ENCODE measurements at places on chromosomes 12 and 14. TPM values are rescaled to one million over a fixed set of nuclear protein-coding genes. Genes with fewer than 3 reads are reported as not detected.
A peak's percentile ranks its signal among the peaks of the same experiment; 100 is the strongest.

Gene ARHGAP9
- 16.2 TPM for total RNA-seq

Gene TAS2R8
- total RNA-seq = not detected

Gene CACNB3
- total RNA-seq = 30.8 TPM

DNA sequence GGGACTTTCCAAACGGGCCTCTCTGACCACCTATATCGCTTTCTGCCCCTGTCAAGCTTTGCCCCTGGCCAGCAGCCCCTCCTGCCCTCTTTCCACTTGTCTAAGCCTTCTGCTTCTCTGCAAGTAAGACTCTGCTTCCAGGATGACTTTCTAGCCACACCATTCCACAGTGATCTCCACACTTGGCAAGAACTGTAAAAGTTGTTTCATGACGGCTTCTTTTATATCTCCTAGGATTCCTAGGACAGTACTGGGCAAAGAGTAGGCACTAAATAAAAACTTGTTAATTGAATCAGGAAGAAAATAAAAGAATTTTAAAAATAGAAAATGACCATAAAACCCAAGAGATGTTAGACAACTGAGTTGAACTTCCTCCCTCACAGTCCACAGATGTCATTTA lies 1.8 kb upstream of the PTPN21 start:
- no peak for DNase-seq
- H3K36me3 ChIP-seq = no peaks in the 10 kb centered on the region
- H3K4me3 ChIP-seq = no peak overlapping the region

- no peaks in the 10 kb centered on the region for H3K4me1 ChIP-seq
- DNase-seq = no peak
- H3K27ac ChIP-seq = no peak overlapping the region
- no peaks in the 10 kb centered on the region for H3K36me3 ChIP-seq
- no peaks in the 10 kb centered on the region for H3K27me3 ChIP-seq
These were observed 25.0 kb downstream of the HECTD4 start for GRCh38 chr12:112357214-112357613.

GRCh38 chr14:91681893-91682563 lies 49.9 kb downstream of the CATSPERB start:
- no peak for DNase-seq
- H3K4me1 ChIP-seq = no peaks in the 10 kb centered on the region
- no peak overlapping the region for H3K27ac ChIP-seq
- no peaks in the 10 kb centered on the region for H3K36me3 ChIP-seq
- H3K4me3 ChIP-seq = no peak overlapping the region
- no peaks in the 10 kb centered on the region for H3K27me3 ChIP-seq

DNA sequence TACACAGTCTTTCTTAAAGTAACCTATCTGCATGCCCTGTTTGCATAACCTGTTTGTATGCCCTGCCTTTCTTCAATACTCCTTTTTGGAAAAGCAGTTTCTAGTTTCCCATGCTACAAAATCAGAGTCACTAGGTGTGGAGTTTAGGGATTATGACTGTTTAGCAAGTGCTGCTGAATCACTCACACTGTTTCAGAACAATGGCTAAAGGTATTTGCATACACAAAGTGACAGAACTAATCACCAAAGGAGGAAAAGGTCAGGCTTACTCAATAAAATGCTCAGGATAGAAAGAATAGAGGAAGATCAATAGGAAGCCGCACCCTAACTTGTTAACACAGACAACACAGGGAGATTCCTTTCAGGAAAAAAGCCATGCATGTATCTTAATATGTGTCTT lies 19.4 kb downstream of the EGLN3 start:
- DNase-seq = no peak
- H3K27me3 ChIP-seq = no peaks in the 10 kb centered on the region
- no peaks in the 10 kb centered on the region for H3K4me1 ChIP-seq
- no peaks in the 10 kb centered on the region for H3K36me3 ChIP-seq

DNA sequence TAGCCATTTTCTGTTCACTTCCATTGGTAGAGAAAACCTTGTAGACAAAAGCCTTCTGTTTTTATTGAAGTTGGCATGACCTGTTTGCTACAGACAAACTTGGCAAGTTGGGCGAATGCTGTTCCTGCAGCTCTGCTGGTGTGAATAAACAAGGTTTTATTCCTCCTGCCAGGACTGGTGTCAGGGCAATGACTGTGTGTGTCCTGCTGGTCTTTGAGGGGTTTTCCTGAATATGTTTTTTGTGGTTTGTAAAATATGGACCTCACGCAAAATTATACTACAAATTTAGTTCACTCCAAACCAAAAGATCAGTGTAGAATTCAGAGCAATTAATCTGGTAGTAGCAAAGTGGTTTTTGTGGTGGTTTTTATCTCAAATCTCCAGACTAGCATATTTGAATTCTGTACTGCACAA lies 140.8 kb downstream of the ERC1 start:
- H3K27me3 ChIP-seq = no peaks in the 10 kb centered on the region
- DNase-seq = no peak
- H3K4me3 ChIP-seq = no peak overlapping the region
- H3K36me3 ChIP-seq = no peaks in the 10 kb centered on the region
- H3K4me1 ChIP-seq = no peaks in the 10 kb centered on the region

- H3K27ac ChIP-seq = no peak overlapping the region
- H3K27me3 ChIP-seq = no peaks in the 10 kb centered on the region
- no peaks in the 10 kb centered on the region for H3K4me1 ChIP-seq
- H3K36me3 ChIP-seq = no peaks in the 10 kb centered on the region
These were observed 21.0 kb upstream of the SP1 start for GRCh38 chr12:53358836-53359419.

GRCh38 chr14:77507762-77508161 lies 9.1 kb upstream of the ISM2 start:
- no peaks in the 10 kb centered on the region for H3K4me1 ChIP-seq
- no peak overlapping the region for H3K4me3 ChIP-seq
- no peak overlapping the region for H3K27ac ChIP-seq
- H3K36me3 ChIP-seq = no peaks in the 10 kb centered on the region
- DNase-seq = no peak

DNA sequence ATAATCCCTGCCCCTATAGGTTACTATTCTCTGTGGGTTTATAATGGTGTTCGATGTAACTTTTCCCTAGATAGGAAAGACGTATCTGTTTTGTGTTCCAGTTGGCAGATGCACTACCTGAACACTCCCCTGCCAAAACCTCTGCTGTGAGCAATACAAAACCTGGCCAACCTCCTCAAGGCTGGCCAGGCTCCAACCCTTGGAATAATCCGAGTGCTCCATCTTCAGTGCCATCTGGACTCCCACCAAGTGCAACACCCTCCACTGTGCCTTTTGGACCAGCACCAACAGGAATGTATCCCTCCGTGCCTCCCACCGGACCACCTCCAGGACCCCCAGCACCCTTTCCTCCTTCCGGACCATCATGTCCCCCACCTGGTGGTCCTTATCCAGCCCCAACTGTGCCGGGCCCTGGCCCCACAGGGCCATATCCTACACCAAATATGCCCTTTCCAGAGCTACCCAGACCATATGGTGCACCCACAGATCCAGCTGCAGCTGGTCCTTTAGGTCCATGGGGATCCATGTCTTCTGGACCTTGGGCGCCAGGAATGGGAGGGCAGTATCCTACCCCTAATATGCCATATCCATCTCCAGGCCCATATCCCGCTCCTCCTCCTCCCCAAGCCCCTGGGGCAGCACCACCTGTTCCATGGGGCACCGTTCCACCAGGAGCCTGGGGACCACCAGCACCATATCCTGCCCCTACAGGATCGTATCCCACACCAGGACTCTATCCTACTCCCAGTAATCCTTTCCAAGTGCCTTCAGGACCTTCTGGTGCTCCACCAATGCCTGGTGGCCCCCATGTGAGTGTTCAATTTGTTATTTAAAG lies 11.3 kb downstream of the MAPK1IP1L start:
- no peak overlapping the region for H3K27ac ChIP-seq
- H3K4me3 ChIP-seq = no peak overlapping the region
- H3K36me3 ChIP-seq = no peaks in the 10 kb centered on the region

GRCh38 chr12:14883686-14884085 lies 2.0 kb downstream of the MGP start:
- no peaks in the 10 kb centered on the region for H3K27me3 ChIP-seq
- DNase-seq = no peak
- peak overlapping the region; percentile 82 for H3K4me3 ChIP-seq
- peak overlapping the region; percentile 71 for H3K27ac ChIP-seq

DNA sequence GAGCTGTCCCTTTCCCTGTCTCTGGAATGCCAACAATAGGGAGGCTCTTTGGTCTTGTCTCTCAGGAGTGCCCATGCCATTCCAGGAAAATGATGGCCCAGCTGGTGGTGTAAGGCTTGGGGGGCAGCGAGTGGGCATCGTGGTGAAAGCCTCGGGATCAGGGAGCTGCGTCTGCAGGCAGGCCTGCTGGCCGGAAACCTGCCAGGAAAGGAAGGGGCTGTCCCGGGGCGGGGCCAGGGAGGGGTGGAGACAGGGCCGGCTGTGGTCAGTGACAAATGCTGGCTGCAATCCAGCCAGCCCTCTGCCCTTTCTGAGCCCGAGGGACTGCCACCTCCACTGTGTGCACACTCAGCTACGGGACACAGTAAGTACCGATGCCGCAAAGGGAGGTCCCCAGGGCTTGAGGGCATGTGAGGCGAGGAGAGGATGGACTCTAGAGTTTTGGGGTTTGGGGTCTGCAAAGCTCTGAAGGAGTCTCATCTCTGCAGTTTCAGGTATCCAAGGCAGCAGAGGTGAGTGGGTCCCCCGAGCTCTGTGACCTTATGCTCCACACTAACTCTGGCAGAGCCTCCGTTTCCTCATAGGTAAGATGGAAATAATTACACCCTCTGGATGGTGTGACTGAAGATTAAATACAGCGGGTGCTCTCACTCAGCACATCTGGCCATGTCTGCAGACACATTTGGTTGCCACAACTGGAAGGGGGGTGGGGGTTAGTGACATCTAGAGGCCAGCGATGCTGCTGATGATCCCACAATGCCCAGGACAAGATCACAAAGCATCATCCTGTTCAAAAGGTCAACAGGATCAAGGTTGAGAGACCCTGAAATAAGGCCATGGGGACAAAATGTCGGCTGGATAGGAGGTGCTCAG lies at the start of gene SERPINA5:
SERPINA5 (plus strand) TSS at position 300 of the 873 bp plus-strand sequence. CDS start 5,937 bp downstream, outside the sequence.
- no peaks in the 10 kb centered on the region for H3K36me3 ChIP-seq
- peak; percentile 61 for DNase-seq
- H3K4me3 ChIP-seq = no peak within 1 kb of the TSS
- H3K27ac ChIP-seq = no peak within 1 kb of the TSS
- H3K4me1 ChIP-seq = no peaks in the 10 kb centered on the region

DNA sequence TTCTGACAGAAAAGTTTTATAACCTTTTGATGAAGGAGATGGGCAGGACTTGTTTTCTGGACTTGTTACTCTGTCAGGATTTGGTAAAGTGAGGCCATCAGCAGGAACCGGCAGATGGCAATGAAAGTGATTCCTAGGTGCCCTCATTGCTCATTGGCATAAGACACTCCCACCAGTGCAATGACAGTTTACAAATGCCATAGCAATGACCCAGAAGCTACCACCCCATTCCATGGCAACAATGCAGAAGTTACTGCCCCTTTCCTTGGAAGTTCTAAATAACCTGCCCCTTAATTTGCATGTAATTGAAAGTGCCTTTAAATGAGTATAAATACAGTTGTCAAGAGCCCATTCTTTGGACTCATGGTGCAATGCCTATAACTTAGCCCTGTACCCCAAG lies 222.6 kb downstream of the CEP128 start:
- H3K4me1 ChIP-seq = no peaks in the 10 kb centered on the region
- H3K4me3 ChIP-seq = no peak overlapping the region
- H3K27ac ChIP-seq = no peak overlapping the region
- no peaks in the 10 kb centered on the region for H3K36me3 ChIP-seq

DNA sequence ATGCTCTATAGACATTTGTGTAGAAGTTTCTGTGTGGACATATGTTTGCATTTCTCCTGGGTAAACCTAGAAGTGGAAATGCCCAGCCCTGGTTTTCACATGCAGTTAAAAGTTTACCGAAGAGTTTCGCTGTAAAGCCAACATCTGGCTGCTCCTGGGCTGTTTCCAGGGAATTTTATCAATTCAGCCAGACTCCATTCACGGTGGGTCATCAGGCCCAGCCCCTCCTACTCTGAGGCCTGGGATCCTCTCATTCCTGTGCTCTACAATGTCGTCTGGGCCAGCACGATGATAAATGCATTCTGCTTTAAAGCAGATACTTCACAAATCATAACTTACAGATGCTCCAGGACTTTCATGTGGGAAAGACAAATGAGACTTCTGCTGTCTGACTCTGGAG lies 7.1 kb downstream of the NUAK1 start:
- peaks cover 2% of the 10 kb centered on the region for H3K4me1 ChIP-seq
- H3K36me3 ChIP-seq = no peaks in the 10 kb centered on the region
- no peak overlapping the region for H3K27ac ChIP-seq
- no peak overlapping the region for H3K4me3 ChIP-seq
- no peaks in the 10 kb centered on the region for H3K27me3 ChIP-seq

DNA sequence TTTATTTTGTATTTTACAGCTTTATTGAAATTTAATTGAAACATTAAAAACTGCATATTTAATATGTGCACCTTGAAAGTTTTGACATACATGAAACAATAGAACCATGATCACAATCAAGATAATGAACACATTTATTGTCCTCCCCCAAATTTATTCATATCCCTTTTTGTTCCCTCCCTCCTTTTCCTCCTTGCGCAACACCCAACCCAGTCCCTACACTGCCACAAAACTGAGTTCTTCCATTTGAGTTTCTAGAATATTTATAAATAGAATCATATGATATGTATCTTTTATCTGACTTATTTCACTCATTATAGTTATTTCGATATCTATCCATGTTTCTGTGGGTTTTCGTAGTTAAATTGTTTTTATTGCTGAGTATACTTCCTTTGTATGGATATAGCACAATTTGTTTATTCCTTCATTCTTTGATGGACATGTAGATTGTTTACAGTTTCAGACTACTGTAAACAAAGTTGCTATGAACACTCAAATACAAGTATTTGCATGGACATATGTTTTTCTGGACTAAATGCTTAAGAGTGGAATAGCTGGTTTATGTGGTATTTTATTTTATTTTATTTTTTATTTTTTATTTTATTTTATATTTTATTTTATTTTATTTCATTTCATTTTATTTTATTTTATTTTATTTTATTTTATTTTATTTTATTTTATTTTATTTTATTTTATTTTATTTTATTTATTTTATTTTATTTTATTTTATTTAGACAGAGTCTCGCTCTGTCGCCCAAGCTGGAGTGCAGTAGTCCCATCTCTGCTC lies 359.1 kb downstream of the SLC6A15 start:
- H3K27me3 ChIP-seq = no peaks in the 10 kb centered on the region
- H3K27ac ChIP-seq = no peak overlapping the region
- H3K36me3 ChIP-seq = no peaks in the 10 kb centered on the region

DNA sequence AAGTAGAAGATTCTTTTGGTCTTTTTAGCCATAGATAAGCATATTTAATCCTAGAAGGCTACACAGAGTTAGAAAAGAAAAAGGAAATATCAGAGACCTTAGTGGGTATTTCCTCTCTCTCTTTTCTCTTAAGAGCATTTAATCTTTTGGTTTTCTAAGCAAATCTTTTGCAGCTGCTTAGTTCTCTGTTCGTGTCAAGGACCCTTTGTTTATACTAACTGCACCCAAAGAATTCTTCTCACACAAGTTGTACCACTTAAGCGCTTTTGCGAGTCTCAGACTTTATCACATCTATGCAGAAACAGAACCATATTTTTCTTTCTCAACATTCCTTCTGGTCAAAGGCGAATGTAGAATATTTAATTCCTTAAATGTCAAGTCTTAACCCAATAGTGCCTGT lies 17.9 kb upstream of the NID2 start:
- DNase-seq = no peak
- H3K27ac ChIP-seq = no peak overlapping the region
- H3K4me1 ChIP-seq = no peaks in the 10 kb centered on the region
- no peaks in the 10 kb centered on the region for H3K36me3 ChIP-seq
- H3K27me3 ChIP-seq = no peaks in the 10 kb centered on the region
- H3K4me3 ChIP-seq = no peak overlapping the region
